Left colon (tissue), 2 donors: ENCODE measurements at places on chromosomes 5 and 9. TPM values are rescaled to one million over a fixed set of nuclear protein-coding genes. Genes with fewer than 3 reads are reported as not detected.

DNA sequence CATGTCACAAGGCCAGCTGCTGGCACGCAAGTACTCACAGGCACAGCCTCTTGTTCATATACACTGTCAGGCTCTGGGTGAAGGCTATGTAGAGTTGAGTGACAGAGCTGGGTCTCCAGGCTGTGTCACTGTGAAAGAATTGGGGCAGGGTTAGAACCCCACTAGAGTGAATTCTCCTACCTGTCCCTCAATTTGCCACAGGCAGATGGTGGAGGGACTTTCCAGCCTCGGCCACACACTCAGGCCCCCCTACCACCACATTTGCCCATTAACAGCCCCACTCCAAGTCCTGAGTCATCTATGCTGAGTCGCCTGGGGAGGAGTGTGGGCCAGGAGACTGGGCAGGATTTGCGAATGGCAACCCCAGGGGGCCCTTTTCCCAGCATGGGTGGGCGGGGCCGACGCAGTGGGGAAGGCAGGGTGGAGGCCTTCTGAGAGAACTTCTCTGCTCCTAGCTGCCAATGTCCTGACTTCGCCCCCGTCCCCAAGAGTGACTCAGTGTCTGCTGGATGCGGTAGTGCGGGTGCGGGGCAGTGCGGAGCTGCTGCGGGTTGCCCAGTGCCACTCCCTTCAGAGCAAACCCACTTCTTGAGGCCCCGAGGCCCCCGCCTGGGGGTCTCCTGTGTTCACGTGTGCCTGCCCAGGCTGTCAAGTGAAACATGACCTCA, 50.3 kb upstream of the PSD2 start:
- DNase-seq, result no peak

- no peak for DNase-seq
Observed at GRCh38 chr9:35680331-35681105, 6.8 kb downstream of the CA9 start.

- DNase-seq, result no peak
Observed at GRCh38 chr5:79947567-79947966, 43.5 kb downstream of the MTX3 start.

GRCh38 chr5:134139377-134139851, 24.9 kb downstream of the TCF7 start:
- no peak for DNase-seq

NRARP gene
- total RNA-seq, result 163 TPM

INSL4 gene
- not detected for total RNA-seq

MPDZ gene
- total RNA-seq, result 8.5 TPM

LRRC19 gene
- total RNA-seq, result 116 TPM

DPH7 gene
- total RNA-seq, result 21.7 TPM
